DND-41 (cell line): ENCODE measurements at places on chromosomes 1 and 21.
A peak's percentile ranks its signal among the peaks of the same experiment; 100 is the strongest.

DNA sequence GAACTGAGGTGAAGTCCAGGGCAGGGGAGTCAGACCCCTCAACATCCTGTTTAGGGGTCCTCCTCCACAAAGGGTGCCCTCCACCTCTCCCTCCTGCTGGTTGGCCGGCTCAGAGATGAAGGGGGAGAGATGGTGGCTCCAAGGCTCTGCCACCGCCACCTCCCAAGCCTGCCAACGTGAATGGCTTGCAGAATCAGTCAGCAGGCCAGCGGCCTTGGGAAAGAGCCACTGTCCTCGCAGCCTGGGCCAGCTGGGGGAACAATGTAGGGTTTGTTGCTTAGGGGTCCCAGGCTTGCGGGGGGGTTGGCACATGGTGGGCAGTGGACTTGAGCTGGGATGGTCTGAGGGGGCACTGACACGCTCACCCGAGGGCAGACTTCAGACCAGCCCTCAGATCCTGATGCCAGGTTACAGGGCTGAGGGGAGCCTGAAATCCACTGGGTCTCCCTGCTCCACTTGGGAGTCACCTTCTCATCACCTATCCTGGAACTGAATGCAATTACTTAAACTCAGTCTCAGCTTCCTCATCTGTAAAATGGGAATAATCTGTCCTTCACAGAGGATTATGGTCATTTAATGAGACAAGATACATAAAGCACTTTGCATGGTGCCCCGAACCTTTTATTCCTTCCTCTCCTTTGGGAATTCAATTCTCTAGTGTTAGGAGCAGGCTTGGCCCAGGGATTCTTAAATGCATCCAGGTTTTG is 8.3 kb downstream of the GPR37L1 start:
- no peak for DNase-seq

DNA sequence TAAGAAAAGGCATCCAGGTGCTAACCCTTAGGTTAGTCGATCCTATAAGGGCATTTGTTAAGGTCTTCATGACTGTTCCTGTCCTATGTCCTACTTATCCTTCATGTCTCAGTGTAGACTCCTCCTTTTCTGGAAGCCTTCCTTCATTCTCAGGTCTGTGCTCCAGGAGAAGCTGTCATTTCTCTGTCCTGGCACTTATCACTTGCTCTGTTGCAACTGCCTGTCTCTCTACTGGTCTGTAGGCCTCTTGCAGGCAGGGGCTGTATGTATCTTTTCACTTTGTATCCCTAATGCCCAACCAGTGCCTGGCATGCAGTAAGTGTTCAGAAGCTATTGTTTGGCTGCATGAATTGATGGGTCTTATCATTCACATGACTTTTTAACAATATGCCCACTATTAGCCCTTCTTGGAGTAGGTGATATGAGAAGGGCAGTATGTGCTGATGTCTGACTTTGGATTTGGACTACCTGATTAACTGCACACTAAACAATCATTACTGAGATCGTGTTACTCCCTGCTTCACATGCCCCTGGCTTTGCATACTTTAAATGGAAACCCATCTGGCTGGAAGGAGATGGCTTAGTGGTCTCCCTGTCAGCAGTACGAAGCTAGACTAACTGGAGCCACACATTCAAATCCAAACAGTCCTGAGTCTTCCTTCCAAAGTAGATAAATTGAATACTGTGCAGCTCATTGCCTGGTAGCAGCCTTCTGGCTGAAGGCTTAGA is 88.8 kb downstream of the RGL1 start:
- no peak for DNase-seq

GRCh38 chr21:36699546-36700294 is 805 bp downstream of the SIM2 start:
- no peak for DNase-seq

GRCh38 chr21:46347791-46348381 is 23.9 kb downstream of the PCNT start:
- DNase-seq = no peak

DNA sequence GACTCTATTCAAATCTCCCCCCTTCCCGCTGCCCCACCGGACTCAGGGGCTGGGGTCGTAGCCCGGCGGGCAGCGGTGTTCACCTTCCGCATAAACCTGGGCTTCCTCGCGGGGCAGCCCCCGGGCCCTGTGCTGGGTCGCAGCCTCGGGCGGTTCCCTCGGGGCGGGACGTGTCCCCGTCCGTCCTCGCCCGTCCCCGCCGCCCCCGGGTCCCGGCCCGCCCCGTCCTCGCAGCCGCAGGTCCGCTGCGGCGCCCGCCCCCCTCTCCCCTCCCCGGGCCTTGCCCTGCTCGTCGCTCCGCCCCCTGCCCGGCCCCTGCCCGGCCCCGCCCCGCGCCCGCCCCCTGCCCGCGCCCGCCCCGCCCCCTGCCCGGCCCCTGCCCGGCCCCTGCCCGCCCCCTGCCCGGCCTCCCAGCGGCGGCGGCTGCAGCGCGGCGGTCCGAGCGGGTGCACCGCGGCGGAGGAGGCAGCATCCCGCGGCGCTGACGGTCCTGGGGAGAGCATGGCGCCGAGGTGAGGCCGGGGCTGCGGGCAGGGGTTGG is at the start of gene COL18A1:
Gene COL18A1 (plus strand): TSS at position 436 of the 541 bp plus-strand sequence. CDS start 66 bp downstream, at position 502.
- DNase-seq = no peak

DNA sequence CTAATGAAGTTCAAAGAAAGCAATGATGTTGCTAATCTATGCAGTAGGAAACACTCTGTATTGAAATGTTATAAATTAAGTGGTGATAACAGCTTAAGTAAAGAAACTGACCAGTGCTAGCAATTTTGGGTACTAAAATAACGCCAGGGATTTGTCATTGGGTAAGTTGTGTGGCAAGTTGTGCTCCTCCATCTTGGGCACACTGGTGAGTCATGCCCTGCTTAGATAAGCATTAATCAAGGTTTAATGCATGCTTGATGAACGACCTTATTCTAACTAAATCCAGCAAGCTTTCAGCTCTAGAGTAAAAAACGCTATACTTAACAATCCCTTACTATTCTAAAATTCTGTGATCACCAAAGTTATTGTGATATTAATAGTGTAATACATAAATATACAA is 25.2 kb downstream of the VAMP4 start:
- DNase-seq = no peak

DNA sequence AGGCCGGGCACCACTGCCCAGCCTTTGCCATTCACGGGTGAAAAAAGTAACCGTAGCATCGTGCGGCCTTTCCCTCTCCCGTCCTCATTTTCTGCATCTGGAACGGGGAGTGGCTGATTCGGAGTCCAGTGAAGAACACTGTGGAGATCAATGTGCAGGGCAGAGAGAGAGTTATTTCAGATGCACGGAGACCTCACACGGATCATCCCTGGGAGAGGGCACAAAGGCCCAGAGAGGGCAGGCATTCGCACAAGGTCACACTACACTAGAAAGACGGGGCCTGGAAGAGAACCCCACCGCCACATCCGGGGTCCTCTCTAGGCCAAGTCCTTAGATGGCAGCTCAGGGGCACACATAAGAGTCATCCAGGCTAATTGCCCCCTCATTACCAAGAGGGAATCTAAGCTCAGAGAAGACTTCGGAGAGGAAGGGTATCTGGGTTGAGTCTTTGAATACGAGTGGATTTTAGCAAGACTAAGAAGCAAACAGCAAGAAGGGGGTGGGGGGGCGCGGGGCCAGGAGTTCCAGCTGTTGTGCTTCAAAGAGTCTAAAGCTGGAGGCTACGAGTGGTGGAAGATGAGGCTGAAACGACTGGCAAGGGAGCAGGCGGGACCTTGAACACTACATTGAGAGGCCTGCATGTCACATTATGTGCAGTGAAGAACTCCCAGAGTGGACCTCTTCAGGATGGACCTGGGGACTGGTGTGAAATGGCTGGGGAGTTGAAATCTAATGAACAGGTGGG is 857 bp downstream of the GPX7 start:
- peak; percentile 36 for DNase-seq

DNA sequence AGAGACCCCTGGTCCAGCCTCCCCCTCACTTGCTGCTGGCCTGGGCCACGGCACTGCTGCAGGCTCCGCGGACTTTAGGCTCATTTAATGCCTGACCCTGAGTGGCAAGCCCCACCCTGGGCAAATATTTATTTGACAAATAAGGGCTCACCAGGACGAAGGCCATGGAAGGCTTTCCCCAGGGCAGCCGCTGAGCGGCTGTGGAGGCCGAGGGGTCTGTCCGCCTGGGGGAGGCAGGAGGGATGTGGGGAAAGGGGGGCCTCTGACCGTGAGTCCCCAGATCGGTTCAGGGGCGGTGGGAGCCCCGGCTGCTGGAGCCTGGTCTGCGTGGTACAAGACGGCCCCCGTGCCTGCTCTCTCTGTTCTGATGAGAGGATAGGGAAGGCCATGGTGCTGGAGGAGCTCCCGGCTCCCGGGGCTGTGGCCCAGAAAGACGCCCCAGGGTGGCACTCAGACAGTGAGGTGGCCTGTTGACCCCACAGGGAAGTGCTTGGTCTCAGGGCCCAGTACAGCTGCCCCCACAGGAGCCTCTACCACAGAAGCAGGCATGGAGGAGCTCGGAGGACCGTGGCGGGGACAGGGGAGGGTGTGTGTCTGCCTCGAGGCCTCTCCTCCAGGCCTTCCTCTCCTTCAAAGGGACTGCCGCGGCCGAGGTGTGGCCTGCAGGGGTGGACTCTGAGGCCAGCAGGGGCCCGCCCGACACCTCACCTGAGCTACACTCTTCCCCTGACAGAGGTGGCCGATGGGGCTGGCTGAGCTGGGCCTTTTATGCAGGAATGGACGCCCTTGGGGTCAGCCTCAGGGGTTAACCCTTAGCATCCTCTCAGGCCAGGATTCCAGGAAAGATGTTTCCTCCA is 9.1 kb upstream of the C1orf159 start:
- no peak for DNase-seq

DNA sequence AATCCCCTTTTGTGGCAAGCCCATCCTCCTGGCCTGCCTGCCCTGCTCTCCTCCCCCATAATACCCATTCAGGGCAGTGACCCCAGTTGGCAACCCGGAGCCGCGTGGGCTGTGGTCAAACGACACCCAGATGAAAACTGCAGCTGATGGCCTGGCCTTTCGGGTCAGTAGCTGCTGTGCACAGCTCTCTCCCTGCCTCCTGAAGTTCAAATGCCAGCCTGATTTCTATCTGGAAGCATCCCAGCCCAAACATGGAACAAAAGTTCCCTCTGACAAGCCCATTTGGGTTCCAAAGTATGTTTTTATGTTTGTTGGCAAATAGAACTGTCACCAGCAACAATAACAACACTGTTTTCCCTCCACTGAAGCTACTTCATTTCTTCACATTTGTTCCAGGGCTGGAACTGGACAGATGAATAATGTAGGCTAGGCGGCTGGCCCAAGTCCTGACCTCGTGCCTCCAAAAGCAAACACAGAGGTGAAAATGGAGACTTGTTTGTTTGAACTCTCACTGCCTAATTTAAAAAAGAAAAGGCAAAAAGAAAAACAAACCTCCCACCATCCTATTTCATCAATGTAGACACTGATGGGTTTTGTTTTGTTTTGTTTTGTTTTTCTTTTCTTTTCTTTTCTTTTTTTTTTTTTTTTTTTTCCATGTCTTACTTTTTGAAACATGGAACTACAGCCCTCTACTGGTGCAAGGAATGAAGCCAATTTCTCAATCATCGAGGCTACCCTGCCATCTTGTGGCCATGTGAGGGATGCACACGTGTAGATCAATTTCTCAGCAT is 179.0 kb downstream of the ADSS2 start:
- peak; percentile 76 for DNase-seq

- DNase-seq = no peak
Measured at GRCh38 chr1:95068956-95069709, 3.6 kb downstream of the ALG14 start.

GRCh38 chr1:201656311-201657032 is 117.5 kb downstream of the NAV1 start:
- no peak for DNase-seq

DNA sequence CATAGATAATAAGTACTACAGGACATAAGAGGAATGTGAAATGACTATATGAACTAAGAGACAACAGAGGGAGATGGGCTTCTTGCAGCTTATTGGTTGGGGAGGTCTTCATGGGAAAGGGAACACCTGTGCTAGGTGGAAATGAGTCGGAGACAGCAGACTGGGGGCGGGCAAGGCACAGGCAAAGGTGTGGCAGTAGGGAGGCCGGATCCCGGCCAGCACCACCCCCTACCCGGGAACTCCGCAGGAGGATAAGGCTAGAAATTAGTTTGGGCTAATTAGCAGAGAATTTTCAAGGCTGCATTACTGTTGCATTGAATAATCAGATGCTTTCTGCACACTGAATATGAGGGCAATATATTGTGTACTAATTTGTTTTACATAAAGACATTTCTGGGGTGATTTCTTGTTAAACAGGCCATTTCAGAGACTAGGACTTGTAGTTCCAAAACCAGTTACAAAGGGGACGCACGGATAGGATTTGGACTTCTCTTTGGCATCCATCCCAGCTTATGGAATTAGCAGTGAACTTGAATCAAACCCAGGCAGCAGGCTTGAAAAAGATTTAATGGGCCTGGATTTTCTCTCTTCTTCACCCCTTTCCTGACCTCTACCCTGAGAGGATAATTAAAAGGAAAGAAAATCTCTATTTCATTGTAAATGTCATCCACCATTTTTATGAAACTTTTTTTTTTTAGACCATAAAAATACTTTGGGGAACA is 2.2 kb upstream of the HUNK start:
- no peak for DNase-seq

GRCh38 chr21:26125433-26126167 is 45.0 kb downstream of the APP start:
- no peak for DNase-seq

DNA sequence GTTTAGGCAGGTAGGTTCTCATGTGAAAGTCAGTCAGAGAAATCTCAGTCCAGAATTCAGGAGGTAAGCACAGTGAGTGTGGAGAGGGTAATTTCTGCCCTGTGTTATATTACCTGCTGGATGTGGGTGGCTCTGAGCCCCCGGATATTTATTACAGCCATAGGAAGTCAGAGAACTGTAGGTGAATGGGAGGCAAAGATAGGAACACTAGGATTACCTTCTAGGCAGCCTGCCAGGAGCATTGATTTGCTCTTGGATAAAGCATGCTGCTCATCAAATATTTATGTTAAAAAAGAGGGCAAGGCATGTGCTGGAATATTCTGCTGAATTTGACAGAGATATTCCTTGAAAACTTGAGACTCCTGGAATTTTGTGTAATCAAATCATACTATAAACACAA is 8.5 kb downstream of the GNG12 start:
- no peak for DNase-seq

- DNase-seq = no peak
Measured at GRCh38 chr1:41414296-41414695, 53.1 kb downstream of the FOXO6 start.

DNA sequence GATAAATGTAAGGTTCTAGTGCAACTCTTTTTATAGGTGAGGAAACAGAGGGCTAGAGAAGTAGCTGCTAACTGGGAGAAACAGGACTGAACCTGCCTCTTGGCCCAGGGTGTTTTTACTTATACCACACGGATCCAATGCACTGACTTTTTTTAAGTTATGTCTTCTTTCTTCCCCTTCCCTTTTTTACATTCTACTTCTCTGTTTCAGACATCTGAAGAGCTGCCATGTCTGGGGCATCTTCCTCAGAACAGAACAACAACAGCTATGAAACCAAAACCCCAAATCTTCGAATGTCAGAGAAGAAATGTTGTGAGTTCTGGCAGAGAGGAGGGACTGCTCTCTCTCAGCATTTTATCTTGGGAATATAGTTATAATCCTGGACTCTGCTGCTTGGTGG is 1.4 kb downstream of the PFKFB2 start:
- DNase-seq = no peak
